Erythroblast (primary cell): ENCODE measurements at places on chromosomes 2 and 18.
A peak's percentile ranks its signal among the peaks of the same experiment; 100 is the strongest.

- DNase-seq = no peak
Observed at GRCh38 chr2:73107211-73107926, 5.4 kb downstream of the RAB11FIP5 start.

DNA sequence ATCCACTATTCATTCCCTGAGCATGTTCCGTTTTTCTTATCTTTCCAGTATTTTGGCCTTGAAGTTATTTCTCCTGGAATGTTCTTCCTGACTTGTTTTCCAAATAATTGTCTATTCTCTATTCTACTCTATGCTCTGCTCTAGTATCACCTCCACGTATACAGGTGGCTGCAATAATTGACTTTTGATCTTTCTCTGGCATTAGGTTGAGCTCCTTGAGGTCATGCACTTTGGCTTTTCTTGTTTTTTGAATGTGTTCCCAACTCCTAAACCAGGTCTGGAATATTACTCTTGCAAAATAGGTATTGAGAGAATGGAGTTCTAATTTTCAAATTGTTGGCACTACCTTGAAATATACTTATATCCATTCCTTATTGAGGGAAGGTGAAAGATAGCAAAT is 550.4 kb downstream of the CNTNAP5 start:
- DNase-seq = no peak

- peak; percentile 18 for DNase-seq
Observed at GRCh38 chr18:56982766-56983165, 164.1 kb upstream of the BOD1L2 start.

DNA sequence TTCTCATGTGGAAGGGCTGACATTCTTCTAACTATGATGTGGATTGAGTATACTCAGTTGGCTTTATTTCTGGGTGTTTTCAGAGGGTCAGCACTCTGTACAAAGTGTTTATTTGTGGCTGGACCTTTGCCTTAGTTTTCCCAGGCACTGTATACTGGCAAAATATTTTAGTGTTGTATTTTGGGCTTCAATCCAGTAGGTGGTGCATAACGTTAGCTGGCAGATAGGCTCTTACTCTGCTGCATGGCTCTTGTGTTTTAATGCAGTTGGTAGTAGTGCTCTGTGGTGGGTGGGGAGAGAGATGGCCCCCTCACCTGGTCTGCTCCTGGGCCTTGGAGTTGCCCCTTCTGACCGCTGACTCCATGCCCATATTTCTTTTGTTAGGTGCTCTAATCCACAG is 75.6 kb upstream of the REG3A start:
- no peak for DNase-seq

- no peak for DNase-seq
Observed at GRCh38 chr2:135586148-135586547, 54.9 kb downstream of the R3HDM1 start.

DNA sequence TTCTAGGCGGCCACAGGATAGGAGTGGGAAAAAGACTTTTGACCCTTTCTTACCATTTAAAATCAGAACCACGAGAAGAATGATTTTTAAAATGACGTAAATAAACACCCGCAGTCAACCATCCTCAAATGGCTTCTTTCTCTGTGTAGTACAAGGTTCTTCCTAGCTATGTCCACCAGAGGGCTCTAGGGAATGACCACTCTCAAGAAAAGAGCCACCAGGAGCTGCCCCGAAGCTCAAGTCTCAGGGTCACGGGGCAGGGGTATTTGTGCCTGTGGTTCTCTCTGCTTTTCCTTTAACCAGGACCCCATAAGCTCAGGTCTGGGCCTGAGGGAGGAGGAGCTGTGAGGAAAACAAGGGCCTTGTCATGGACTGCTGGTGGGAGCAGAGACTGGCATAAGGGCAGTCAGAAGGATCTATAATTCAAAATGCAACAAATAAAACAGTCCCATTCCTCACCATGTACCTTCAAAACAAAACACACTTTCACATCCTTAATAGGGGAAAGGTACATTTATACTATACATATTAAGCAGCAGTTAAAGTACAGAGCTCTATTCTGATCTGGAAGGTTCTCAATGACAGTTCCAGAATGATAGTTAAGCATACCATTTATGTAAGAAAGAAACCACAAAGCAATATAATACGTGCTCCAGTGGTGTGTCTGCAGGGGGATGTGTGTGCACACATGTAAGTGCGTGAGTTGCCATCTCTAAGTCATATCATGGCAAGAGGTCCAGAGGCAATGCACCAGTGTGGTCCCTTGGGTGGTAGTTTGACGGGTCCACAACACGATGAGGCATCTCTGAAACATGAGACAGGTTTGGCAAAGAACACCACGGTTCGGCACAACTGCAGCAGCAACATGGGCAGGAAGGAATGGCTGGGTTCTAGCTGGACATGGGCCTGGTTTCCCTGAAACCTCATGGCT is 18.6 kb downstream of the LYPD1 start:
- DNase-seq = no peak

DNA sequence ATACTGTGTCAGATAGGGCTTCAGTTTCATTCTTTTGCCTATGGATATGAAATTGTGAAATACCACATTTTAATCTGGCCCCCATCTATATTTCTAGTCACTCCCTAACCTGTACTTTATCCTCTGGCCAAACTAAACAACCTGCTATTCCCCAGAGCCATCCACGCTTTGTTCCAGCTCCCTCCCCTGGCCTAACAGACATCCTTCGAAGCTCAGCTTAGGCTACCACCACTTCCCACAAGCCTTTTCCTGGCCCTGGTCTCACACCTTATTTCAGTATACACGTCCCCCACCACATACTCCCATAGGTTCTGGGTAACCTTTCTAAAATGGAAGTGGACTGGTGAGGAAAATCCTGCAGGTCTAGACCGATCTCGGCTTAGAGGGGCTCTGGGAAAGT is 55.4 kb downstream of the MAP4K3 start:
- no peak for DNase-seq

DNA sequence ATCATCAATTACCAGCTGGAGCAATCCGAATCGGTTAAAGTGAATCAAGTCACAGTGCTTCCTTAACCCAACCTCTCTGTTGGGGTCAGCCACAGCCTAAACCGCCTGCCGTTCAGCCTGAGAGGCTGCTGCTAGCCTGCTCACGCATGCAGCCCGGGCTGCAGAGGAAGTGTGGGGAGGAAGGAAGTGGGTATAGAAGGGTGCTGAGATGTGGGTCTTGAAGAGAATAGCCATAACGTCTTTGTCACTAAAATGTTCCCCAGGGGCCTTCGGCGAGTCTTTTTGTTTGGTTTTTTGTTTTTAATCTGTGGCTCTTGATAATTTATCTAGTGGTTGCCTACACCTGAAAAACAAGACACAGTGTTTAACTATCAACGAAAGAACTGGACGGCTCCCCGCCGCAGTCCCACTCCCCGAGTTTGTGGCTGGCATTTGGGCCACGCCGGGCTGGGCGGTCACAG is 496 bp upstream of the ITGA4 start:
- peak; percentile 82 for DNase-seq

DNA sequence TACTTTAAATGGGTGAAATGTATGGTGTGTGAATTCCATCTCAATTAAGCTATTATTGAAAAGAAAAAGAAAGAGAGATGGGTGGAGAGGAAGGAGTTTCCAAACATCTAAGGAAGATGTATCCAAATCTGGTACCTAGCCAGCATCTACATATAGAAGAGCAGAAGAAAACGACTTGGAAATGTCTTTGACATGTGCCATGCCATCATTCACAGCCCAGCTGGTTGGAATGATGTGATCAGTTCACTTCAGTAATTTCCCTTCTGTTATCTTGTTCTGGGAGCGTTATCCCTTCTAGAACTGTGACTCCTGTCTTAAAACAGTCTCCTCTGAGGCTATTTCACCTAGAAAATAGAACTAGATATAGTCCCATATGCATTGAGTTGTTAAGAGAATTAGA is 312.8 kb upstream of the GYPC start:
- DNase-seq = no peak

DNA sequence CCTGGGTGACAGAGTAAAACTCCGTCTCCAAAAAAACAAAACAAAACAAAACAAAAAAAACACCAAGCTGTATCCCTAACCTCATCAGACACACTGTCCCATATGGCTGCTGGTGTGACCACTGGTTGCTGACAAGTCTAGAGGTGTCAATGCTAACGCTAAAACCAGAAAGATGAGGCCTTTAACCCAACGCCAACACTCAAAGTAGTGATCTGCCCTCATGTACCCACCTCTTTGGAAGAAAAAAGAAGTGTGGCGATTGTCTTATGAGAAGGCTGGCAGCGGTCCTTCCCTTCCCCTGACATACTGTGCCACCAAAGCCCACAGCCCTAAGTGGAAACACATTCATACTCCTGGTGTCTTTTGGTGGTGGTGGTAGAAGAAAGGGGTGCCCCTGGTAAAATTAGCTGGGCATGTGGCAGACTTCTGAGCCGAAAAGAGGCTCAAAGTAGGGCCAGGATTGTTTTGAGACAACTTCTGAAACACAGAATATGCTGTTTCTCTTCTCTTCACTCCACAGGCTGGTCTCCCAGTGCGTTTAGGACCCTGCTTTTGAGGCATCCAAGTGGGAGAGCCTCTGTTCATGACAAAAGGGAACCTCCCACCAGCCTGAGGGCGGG is 9.8 kb downstream of the SERTAD2 start:
- DNase-seq = no peak

DNA sequence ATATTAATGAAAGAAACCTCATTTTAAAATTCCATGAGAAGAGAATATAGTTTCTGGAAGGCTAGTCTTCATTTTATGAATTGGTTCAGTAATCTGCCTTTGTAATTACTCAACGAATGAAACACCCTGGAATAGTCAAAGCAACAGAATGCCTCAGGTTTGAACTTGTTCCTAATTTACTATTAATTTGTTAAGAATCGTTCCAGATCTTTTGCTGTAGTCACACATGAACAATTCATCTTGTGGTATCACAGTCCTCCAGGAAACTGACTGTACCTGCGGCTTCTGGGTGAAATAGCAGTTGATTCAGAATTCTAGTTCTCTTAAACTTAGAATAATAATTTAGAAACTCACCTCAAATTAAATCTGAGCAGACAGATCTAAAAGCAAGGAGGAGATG is 282.7 kb upstream of the MAP2 start:
- no peak for DNase-seq

DNA sequence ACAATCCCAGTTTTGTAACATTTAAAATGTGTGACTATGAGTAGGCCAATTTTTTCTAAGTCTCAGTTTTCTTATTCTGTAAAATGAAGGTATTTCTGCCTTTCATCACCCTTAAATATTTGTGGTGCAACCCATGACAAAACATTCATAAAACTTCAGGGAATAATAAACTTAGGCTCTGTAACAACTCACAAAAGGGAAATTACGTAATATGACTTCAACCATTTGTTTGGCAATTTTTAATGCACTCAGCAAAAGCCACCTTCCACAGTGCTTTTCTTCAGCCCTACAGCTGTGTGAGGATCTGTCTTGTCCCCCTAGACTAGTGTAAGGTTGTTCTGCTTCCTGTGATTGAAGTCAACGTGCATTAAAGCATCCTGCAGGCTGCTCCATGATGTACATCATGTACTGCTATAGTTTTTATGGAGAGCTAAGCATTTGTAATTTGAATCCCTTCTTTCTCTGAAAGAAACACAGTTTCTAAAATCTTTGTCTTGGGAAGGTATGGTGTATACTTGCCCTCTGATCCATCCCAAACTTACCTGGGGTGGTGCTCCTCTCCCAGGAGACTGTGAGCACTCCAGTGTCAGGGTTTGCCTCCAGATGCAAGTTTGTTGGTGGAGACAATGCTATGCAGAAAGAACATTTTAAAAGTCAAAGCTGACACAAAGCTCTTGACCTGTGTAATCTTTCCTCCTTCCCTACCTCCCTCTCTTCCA is 39.1 kb downstream of the FN1 start:
- DNase-seq = no peak

GRCh38 chr2:16090650-16091575 is 150.6 kb downstream of the MYCN start:
- DNase-seq = no peak

GRCh38 chr2:176001281-176001915 is 669 bp downstream of the LNPK start:
- DNase-seq = peak; percentile 85

GRCh38 chr18:75441896-75442295 is 14.4 kb upstream of the SMIM21 start:
- DNase-seq = no peak

DNA sequence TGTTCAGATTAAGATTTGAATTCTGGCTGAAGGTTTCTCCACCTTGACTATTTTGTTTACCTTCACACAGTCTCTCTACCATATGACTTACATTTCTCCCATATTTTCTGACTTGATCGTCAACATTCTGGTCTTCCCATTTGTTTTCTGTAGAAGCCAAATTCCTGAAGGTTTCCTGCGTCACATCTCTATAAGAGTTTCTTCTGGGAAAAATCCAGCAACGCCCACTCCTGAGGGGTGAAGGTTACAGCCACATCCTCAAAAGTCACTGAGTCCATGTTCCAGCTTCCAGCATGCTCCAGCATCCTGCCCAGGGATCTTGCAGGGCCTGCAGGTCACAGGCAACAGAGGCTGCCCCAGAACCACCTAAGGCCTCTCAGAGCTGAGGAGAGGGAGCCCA is 47.5 kb downstream of the NBEAL1 start:
- DNase-seq = no peak

DNA sequence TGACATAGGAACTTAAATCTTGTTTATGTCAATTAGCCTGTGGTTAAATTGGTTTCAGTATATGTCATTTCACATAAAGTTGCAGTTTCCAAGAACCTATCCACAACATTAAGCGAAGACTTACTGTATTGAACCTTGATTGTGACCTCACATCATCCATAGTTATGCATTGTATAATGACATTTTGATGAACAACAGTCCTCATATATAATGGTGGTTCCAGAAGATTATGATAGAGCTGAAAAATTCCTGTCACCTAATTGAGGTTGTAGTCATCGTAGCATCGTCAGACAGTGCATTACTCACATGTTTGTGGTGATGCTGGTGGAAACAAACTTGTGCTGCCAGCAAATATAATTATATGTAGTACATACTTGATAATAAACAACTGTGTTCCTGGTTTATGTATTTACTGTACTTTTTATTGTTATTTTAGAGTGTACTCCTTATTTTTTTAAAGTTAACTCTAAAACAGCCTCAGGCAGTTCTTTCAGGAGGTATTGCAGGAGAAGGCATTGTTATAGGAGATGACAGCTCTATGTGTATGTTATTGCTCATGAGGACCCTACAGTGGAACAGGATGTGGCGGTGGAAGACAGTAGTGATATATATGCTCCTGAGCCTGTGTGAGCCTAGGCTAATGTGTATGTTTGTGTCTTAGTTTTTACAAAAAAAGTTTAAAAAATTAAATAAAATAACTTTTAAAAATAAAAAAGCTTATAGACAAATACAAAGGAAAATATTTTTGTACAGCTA is 56.6 kb downstream of the UBE2E3 start:
- DNase-seq = no peak

DNA sequence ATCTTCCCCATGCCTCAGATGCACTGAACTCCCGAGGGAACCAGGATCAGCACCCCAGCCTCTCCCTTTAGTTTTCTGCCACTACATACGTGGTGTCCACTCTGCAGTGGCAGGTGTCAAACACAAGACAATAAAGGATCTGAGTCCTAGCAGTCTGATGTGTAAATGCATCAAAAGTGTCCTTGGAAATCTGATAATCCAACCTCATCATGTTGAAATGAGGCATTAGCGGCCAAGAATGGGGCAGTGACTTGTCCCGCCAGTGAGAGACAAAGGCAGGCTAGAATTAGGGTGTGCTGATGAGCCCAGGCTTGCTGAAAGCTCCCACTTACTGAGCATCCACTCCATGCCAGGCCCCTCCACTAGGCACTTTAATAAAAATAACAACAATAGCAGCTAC is 52.9 kb downstream of the EN1 start:
- DNase-seq = no peak

GRCh38 chr18:45464619-45465018 is 150.7 kb upstream of the SLC14A2 start:
- DNase-seq = no peak
